ENCODE measurements at places on chromosomes 6 and 20.

DNA sequence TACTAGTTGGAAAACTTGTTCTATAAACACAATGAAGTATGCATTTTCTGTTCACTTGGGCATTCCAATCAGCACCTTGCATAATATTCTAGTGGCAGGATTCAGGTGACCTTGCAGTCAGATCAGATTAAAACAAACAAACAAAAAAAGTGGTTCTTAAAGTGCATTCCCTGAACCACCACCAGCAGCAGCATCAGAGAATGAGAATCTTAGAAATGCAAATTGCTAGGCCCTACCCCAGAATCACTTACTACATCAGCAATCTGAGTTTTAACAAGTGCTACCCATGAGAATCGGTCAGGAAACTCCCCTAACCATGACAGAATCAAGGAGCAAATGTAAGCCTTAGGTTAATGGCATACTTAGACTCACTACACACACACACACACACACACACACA, 41.7 kb downstream of the SNAP25 start:
- no peak for DNase-seq

DNA sequence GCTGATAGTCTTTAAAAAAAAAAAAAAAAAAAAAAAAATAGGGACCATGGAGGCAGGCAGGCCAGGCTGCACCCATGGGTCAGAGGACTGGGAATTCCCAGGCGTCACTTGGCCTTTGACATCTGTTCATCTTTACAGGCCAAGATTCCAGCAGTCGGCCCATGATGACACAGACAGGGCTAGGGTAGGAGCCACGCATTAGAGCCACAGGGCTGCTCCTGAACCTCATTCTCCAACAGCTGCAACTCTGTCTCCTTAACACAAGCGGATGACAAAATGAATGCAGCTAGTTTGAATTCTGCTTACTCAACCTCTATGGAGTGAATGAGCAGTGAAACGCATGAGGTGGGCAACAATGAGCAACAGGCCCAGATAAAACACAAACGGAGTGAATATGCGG, 126.4 kb downstream of the LY86 start:
- no peak for DNase-seq

DNA sequence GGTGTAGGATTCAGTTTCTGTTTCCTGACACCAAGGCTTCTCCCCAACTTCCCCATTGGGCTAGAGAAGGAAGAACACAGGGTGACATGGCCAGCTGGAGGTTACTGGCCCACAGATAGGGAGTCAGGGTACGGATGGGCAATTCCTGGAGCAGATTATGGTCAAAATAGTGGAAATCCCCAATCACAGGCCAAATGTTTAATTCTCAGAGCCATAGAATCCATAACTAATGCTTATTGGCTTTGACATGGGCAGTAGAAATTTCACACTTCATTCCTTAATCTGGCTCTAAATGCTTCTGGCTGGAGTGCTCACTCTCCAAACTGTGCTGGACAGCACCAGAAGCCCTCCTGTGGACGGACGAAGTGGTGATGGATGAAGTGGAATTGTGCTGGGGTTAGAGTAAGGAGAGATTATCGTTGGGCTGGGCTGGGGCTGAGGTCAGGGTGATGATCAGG, 887 bp downstream of the SIGLEC1 start:
- no peak for DNase-seq

GRCh38 chr6:87319271-87319987, 3.0 kb upstream of the SMIM8 start:
- no peak for DNase-seq

DNA sequence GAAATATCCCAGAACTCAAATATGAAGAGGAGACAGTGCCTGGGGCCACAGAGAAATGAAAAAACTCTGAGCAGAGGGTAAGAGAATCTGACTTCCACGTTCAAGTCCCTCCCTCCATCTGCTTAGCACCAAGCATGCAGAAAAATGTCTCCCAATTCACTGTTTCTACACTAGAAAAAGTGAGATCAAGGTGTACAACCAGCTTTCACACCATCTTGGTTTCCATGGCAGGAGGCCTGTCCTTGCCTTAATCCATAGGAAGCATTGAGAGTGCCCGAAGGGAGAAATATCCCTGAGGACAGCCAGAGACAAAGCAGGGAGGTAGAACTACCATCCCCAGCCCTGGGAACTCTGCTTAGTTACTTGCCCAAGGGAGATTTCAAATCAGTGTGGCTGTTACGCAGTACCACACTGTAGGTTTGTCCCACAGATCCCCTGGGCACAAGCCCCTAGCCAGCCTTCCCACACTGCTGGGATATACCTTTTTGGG, 82.9 kb downstream of the SCML4 start:
- no peak for DNase-seq
